ENCODE measurements at places on chromosomes 6 and 20.

DNA sequence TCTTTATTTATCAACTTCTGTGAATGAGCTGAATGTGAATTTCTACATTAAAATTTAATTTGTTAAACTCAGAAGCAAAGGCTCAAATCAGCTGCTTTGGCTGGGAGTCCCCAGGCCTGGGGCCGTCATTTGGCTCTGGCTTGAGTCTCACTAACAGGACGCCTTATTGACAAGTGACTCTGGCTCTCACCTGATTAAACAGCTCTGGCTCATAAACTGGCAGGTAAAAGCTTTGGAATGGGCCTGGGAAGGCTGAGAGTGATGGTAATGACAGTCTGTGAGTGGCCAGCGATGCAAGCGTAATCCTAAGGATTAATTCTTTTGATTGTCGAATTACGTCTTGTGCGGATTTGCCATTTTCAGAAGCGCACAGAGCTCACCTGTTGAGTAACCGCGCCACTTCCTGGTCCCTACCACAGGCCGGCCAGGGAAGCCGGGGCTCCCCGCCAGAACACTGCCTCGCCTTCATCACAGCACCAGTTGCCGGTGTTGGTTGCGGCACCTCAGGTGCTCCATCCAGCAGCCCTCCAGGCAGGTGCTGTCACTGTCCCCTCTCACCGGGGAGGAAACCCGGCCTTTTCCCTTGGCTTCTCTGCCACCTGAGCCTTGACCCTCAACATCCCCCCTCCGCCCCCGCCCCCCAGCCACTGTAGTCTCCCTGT is 110.7 kb downstream of the ZDHHC14 start:
- no peak for DNase-seq

DNA sequence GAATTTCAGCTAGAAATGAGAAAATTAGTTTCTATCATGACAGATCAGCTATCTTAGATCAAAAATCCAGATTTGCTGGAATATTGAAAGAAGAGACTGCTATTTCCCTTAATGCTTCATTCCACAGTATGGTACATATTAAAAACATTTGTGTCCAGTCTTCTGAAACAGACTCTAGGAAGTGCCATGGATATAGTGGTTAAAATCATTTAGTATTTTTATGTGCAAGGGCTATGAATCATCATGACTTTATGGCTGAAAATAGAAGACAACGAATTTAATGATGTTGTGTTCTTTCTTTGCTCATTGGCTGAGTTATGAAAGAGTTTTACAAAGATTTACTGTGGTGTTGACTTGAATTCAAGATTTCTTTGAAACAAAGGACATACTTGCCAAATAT is 146.6 kb downstream of the ANKRD60 start:
- no peak for DNase-seq

DNA sequence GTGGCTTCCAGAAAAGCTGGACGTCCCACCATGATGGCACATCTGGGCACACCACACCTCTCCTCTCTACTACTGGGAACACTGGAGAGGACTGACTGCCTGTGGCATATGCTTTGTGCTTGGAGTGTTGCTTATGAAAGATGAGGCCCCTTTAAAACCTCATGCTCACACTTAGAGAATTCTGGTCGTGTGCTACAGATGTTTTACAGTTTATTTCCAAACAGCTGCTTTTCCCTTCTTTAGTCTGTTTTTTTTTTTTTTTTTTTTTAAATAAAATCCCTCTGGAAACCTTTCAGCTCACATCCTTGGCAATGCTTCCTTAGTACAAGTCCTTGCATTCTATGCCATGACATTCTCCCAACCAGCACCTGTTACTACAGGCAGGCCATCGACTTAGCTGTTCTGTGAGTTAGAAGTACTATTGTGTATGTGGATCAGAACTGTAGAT is 60.3 kb downstream of the BMP6 start:
- DNase-seq = no peak

DNA sequence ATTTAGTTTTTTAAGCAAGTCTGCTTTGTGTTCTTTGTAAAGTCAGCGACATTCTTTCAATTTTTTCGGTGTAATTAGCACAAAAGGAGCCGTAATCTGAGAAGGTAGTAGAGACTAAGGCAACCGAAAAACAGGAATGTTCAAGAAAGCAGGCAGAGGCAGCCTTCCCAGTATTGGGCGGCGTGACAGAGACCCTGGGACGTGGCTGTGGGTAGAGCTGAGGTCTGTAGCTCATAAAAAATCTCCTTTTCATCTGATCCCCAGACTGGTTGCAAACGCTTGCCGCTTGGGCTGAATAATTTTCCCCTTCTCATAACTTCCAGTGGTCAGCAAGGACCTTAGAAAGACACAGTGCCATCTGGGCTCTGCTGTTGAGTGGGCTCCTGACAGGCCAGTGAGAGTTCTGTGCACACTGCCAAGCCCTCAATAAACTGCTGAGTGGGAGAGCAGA is 30.8 kb downstream of the GNAS start:
- no peak for DNase-seq

GRCh38 chr6:37319156-37319555 is 34.6 kb upstream of the RNF8 start:
- DNase-seq = no peak

DNA sequence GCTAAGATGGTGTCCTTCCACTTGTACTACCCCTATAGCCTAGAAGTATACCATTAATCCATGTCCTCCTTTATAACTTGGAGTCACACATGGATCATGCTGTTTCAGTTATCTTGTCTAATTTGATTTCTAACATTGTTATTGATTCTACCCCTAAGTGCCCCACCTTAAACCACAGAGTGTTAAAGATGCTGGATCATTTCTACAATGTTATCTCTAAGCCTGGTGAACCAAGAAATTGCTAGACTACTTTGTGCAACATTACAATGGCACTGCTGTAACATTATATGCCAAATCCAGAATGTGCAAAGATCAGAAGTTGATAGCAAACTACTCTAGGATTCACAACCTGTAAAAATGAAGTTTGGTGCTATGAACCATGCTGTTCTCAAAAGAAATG is 1.7 kb downstream of the CGA start:
- no peak for DNase-seq

DNA sequence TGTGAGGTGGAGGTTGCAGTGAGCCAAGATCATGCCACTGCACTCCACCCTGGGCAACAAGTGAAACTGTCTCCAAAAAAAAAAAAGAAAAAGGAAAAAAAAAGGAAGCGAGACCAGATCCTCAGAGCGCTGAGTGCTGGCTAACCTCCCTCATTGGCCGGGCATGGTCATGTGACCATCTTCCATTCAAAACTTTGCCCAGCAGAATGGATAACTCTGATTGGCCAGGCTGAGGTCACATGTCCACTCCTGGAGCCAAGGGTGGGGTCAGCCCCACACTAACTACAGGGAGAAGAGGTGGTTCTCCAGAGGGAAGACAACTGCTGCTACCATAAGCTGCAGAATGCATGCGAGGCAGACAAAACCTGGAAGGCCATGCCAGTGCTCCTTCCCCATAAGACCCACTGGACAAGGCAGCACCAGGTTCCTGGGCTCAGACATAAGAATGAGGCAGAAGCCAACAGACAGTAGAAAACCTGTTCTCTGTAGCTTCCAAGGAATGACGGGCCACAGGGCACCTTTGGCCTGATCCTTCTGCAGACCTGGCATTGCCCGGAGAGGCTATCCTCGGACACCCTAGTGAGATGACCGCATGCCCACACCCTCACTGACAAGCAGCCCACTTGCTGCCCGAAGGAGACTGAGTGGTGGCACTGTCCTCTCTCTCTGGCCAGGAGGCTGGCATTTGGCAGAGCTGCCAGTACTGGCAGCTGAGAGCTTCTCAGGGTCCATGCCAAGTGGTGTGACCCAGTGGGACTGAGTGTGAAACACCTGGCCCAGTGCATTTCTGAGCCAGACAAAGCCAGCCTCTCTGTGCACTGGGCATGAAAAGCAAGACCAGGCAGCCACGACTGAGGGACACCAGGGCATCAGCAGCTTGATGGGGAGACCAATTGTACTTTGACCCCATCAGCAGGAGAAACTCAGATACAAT is 311.9 kb upstream of the SULF2 start:
- no peak for DNase-seq

- DNase-seq = peak; percentile 25
These were observed 5.5 kb downstream of the ELMO2 start for GRCh38 chr20:46400828-46401477.

GRCh38 chr6:45969026-45969425 is 46.6 kb downstream of the CLIC5 start:
- DNase-seq = no peak

DNA sequence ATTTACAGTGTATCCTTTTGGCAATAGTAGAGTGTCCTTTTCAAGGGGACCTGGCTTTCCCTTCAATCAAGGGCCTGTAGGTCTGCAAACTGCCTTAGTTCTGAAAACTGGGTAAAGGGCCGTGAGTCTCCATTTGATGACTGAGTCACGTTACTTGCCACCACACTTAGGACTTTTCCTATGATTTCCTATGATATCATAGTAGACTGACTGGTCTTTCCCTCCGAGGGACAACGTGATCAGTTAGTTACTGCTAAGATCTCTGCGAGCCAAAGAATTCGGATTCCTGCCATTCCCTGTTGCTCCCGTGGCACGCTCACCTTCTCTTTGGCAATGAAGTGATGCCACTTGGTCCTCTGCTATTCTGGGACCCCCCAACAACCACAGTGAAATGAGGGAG is 8.4 kb downstream of the ZNF831 start:
- DNase-seq = no peak

DNA sequence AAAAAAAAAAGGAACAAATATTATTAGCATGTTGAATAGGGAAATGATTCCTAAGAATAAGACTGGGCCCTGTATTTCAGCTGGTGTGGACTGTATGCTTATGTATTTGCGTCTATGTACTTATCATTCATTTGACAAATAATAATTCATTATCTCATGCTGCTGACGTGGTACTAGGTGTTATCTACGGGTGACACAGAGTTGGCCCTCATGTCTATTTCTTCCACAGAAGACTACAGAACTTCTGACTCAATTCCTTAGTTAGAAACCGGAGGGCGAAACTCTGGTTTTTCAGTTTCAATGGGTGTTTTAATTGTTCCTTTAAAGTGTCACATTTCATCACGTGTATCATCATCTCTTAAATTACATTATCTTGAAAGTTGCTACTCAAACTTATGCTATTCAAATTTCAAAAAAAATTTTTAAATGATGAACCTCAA is 305.9 kb downstream of the CLIC5 start:
- peak; percentile 30 for DNase-seq

GRCh38 chr20:8471465-8471864 is 339.4 kb downstream of the PLCB1 start:
- DNase-seq = no peak

DNA sequence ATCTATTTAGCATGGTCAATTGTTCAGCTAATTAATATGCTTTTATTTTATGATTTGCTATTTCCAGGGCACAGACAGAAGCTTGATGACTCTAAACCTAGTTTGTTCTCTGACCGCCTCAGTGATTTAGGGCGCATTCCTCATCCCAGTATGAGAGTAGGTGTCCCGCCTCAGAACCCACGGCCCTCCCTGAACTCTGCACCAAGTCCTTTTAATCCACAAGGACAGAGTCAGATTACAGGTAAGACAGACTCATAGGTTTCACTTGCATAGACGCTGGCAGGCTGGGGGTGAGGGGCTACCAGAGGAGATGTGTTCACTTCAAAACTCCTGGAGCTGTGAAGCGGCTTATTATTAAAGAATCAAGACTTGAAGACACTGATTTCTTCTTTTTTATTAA is 114.1 kb upstream of the SUPT3H start:
- no peak for DNase-seq

GRCh38 chr20:63830841-63831588 is at the start of gene ZBTB46:
ZBTB46 (minus strand) TSS chr20:63831264; CDS start chr20:63790757, 40,507 bp downstream.
- DNase-seq = peak; percentile 95

GRCh38 chr20:32589769-32590168 is 4.6 kb upstream of the NOL4L start:
- DNase-seq = no peak

GRCh38 chr20:43507150-43508080 is at the start of gene L3MBTL1:
L3MBTL1 (plus strand) TSS chr20:43507697; CDS start chr20:43513504, 5,807 bp downstream.
- DNase-seq = peak; percentile 23

DNA sequence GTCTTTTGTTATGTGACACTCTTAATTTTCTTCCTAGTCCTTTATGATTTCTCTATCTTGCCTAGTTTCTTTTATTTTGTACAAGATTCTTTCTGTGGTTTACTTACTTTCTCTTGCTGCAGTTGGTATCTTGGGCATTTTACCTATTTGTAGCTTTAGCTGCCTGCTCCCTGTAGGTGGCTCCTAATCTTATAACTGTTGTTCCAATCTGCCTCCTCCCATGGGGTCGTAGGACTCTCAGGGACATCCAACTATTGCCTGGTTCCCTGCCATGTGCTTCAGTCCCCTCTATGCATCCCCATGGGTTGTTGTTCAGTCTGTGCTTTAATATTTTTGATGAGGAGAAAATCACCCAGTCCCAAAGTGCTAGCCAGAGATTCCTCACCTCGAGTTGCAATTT is 31.4 kb downstream of the RIN2 start:
- no peak for DNase-seq

DNA sequence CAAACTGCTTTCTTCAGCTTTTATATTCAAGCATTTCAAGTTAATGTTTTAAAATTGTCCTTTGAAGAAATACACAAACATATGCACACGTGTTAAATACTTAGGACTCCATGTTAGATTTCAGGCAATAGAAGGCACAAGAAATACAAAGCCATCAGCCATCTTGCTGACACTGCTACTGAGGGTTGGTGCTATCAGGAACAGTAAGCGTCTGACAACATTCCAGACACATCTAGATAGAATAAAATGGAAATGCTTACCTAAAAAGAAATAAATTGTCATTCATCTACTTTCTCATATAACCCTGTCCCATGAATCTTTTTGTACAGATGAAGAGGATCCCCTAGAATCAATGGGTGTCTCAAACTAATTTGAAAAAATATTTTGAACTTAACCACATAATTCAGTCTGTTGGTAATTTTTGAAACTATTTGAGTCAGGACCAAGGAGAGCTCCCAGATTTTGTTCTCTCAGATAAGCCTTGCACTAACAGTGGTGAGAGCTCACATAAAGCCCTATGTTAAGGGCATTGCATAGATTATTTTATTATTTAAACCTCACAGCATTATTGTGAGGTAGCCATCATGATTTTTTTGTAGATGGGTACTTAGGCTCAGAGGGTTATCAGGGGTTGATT is 631.1 kb upstream of the POU3F2 start:
- DNase-seq = no peak

DNA sequence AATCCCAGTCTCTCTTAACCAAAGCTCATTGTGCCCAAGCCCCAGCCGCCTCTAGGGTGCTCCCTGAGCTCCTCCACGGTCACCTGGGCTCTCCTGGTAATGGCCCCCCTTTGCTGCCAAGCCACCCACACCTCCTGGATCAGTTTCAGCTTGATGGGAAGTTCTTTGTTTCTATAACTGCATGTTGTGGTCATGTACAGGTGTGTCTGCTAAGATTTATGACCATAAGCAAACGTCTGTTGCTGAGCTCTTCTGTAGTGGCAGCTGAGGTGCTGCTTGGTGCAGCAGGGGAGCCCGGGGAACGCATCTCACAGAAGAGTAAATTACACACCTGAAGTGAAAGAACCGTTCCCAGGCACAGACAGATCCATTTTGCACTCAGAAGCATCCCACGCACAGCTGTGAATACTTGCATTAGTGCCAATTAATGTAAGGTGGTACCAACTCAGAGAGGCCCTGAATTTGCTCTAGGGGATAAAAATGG is 194.6 kb upstream of the ARID1B start:
- no peak for DNase-seq

- peak; percentile 8 for DNase-seq
These were observed 83.0 kb downstream of the HFE start for GRCh38 chr6:26170181-26170580.

GRCh38 chr20:43901296-43901695 is 13.4 kb upstream of the TOX2 start:
- DNase-seq = no peak

GRCh38 chr6:135672256-135672655 is 174.7 kb upstream of the AHI1 start:
- DNase-seq = no peak

GRCh38 chr6:5179917-5180316 is 80.8 kb downstream of the LYRM4 start:
- DNase-seq = no peak
